Thyroid gland (tissue), 4 donors: ENCODE measurements at places on chromosomes 7 and 10.

DNA sequence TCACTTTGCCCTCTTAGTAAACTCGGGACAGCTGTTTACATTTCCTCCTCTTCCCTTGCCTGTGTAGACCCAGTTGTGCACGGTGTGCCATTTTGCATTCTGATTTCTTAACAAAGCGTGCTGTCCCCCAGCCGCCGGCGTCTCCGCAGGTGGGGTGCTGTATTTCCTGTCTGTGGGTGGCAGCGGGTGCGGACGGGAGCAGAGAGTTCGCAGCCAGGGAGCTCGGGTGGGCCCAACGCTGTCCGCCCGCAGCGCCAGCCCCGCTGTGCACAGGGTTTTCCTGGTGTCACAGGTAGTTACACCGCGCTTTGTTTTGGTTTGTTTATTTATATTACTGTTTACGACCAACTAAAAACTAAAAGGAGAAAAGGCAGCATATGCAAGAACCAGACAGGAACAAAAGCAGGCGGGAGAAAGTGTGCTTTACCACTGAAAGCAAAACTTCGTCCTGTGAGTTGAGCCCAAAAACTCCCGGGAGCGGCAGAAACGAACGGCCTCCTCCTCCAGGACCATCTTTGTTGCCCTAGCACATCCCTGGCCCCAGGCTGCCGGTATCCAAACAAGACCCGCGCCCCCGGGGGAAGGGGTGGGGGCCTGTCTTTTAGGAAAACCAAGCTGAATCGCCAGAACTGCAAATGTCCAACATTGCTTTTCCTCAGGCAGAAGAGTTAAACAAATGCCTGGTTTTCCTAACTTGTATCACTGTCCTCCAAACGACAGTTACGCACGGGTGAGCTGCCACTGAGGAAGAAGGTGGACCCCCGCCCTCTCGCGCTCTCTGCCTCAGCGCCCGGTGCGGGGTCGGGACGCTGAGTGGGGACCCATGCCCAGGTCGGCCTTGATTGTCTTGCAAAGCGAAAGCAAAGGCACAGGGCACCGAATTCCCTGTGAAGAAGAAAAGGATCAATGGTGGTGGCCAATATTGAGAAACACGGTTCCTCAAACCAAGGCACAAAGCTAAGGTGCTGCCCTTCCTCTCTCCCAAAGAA is 45.9 kb upstream of the DRGX start:
- DNase-seq = no peak

GRCh38 chr10:84026821-84027257 is 112.5 kb upstream of the GHITM start:
- DNase-seq = peak; percentile 4

- DNase-seq = no peak
These were observed 83.1 kb upstream of the AGBL3 start for GRCh38 chr7:134903073-134903790.

DNA sequence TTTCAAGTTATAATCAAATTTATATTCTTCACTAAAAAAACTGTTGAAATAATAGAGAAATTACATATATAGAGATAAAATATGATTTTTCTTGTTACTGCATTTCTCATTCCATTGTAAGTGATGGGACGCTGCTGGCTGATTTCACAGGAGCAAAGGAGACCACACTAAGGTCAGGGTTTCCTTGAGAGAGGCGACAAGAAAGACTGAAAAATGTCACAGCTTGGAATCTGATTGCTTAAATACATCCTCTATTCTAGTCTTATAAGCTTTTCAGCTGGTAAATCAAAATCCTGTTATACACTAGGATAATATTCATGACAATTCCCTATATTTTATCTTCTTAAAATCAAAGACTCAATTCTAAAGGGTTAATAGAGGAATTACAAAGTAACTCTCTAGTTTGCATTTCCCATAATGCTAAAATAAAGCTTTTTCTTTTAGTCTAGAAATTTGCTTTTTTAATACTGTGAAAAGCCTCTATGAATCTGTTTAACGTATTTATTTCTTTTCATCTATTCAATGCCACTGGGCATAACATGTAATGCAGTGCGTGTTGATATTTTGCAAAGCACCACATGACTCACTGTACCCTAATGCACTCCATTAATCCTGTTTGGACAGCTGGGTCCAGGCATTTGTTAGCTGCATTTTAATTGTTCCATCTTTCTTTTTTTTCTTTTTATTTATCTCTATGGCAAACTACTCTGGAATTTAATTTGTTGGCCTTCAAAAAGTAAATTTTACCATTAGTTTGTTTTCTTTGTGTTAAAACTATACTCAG is 81.7 kb downstream of the RNF32 start:
- no peak for DNase-seq

DNA sequence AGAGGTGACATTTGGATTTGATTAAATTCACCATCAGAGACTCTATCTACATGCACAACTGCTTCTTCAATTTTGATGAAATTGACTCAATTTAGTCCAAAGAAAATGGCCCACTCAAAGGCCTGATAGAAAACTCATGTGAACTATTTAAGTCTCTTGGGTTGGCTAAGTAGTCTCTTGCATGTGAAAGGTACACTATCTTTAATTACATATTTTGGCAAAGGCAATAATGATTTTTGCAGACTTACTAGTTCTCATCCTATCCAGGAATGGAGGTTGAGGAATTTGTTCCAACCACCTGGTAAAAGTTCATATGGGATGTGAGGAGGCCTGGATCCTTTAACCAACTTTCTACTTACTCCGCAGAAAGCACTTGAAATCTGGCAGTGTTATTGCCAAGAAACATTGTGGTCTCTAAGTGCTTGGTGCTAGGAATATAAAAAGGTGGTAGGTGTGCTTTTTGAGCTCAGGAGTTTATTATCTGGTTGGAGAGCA is 618.6 kb upstream of the MKI67 start:
- DNase-seq = no peak

GRCh38 chr10:3077940-3078630 is 10.7 kb downstream of the PFKP start:
- no peak for DNase-seq

DNA sequence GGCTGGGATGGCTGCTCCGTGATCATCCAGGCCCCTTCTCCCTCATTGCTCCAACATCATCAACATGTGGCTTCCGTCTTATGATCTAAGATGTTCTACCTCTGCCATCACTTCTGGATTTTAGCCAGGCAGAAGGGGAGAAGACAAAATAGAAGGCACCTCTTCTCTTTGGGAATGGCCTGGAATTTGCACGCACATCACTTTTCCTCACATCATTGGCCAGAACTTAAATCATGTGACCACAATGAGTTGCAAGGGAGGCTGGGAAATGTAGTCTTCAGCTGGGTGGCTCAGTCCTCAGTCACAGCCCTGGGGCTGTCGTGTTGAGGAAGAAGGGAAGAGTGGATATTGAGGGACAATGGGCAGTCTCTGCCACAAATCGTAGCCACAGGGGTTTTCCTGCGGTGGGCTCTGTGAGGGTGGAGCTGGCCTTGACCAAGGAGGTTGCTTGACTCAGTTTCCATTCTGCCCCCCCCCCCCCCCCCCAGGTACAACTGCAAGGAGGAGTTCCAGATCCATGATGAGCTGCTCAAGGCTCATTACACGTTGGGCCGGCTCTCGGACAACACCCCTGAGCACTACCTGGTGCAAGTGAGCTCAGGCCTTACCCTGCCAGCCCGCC is 50.3 kb downstream of the PALD1 start:
- DNase-seq = no peak

DNA sequence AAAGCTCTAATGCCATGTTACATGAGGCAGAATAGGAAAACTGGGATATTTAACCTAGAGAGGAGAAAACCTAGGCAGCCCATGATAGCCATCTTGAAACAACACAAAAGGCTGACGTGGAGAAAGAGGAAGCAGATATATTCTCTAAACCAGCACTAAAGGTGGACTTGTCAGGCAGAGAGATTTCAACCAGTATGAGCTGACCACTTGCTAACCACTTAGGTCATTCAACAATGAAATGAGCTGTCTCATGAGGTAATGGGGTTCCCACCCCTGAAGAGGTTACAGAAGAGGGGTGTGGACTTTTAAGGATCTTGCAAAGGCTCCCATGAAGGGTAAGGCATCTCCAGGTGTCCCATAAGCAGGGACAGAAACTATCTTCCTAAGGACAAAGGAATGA is 26.8 kb upstream of the EGR2 start:
- DNase-seq = no peak

DNA sequence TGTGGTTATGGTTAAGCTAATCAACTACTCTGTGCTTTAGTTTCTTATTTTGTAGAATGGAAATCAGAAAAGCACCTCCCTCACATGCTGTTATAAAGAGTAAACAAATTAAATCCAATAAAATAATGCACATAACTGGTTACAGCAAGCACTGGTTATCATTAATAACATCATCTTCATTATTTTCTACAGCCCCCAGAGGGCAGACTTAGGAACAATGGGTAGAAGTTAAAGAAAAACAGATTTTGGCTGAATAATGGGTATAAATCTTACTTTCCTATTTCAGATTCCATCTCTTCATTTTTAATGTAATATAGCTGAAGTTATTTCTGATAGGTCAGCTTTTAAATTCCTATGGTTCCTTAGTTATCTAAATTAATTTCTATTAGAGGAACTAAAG is 126.5 kb downstream of the DOCK4 start:
- DNase-seq = no peak

DNA sequence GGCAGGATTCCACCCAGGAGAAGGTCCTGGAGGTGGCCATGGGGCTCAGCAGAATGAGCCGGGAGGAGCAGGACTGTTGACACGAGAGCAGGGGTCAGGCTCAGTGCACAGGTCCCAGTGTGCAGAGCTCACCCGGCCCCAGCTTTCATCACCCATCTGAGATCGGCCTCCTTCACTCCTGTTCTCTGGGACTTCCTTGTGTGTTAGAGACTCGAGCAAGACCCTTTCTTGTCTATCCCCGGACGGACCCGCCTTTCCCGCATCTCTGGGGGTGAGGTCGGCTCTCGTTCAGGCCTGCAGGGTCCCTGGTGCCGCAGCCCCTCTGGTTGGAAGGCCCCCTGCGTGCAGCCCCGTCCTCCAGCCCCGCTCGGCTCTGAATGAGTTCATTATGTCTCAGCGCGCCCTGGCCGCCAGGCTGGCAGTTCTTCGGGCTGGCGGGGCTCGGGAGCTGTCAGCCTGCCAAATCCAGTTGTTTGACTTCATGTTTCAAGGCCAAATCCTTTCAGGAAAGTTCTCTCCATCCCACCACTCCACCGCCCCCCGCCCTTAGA is 127.9 kb downstream of the LHPP start:
- peak; percentile 24 for DNase-seq

- DNase-seq = no peak
These were observed 90.7 kb downstream of the NHLRC2 start for GRCh38 chr10:113945075-113945686.

DNA sequence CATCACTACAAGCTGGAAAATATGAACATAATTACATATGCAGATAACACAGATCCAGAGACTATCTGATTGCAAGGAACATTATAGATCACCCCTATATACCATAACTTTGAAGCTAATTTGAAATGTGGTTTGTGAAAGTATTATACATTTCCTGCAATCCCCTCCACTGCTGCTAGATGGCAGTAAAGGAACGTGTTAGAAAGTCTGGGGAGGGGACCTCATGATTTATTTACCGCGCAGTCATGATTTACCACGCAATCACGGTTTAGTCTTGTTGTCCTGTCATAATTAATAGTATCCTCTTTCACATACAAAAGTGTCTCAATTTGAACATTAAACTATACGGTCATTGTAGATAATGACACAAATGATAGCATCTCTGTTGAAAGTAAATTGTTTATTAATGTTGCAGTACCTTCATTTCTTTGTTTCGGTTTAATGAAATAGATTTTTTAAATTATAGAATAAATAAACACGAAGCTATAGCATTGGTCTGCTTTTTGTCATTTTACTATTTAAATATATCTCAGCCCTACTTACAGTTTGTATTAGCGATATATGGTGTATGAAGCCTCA is 145.3 kb upstream of the PRSS1 start:
- DNase-seq = peak; percentile 38

DNA sequence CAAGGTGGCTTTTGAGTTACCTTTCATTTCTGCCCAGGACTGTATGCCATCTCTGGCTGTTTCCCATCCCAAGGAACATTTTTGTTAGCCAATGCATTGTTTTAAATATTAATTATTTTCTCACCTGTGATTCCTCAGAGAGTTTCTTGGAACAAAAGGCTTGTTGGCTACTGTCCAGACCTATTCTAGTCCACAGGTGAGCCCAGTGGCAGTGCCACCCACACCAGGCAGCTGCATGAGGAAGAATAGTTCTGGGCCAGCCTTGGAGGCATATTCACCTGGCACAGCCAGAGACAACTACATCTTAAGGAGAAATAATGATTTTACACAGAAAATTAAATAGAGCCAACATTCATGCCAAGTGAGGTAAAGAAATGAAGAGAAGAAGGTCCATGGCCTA is 123.9 kb downstream of the C1GALT1 start:
- DNase-seq = no peak

- DNase-seq = no peak
These were observed 5.6 kb downstream of the UROS start for GRCh38 chr10:125817337-125817946.

GRCh38 chr7:5429253-5429856 is 5.7 kb upstream of the TNRC18 start:
- peak; percentile 70 for DNase-seq

DNA sequence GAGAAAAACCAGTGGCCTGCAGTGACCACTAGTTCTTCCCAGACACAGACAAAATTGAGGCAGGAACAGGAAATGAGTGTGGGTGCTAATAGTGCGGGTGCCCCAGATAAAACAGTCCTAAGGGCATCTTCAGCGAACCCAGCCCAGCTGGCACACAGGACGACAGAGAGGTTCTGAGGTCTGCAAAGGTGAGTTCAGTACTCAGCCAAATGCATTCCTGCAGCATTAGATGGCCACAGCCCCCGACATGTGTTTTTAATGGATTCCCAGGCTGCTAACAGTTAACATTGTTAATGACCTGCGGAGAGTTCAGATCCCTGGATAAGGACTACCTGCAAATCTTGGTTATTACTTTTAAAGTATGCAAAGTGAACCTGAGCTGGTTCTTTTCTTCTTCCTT is 196.0 kb downstream of the HIBADH start:
- no peak for DNase-seq

- DNase-seq = no peak
These were observed 92.2 kb downstream of the SEMA3C start for GRCh38 chr7:80826520-80827238.
